Globus pallidus (tissue), 1 donor: ENCODE measurements at places on chromosomes 16 and 17.
A peak's percentile ranks its signal among the peaks of the same experiment; 100 is the strongest.

- no peak for DNase-seq
These were observed 17.1 kb downstream of the ZNHIT3 start for GRCh38 chr17:36503456-36504155.

DNA sequence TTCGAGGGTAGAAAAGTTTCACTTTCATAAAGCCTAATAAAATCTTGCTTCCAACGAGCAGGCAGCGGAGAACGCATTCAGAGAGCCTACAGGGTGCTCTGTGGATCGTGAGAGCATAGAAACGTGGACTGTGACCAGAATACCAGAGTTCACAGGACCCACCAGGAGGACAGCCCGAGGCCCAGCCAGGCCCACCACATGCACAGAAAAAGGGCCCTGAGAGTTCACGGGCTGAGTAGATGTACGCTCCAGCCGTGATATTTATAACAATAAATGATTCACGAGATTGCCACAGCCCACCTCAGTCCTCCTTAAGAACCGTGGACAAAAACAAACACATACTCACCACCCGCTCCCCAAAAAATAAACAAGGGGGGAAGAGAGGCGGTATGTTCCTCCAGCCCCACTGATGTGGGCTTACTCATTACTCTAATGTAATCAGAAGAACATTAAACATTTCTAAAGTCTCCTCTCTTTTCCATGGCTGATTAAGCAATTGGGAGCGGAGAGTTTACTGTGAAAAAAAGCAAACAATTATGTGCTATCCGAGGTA lies 207.2 kb downstream of the C16orf78 start:
- no peak for DNase-seq

DNA sequence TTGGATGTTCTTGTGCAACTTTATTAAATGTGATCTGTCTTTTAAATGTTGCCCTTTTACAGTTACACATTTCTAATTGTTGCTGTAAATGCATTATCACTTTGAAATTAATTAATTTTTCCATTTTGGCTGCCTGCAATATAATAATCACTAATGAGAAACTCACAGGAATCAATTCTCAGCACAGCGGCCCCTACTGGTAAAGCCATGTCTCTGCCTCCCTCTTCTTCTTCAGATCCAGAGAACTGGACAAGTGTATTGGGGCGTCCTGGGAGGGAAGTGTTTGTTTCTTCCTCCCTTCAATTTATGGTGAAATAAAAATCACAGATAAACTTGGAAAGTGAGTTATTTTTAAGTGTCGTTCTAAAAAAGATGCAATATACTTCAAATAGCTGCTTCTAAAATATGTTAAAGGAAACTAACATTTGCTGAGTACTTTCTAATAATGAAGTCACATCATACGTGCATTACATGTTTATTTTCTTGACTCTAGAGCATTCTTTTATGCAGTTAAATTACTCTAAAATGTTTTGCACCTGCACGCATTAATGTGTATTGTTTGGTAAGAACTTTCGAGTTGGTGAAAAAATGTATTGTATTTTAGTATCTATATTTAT lies 338.0 kb downstream of the WWOX start:
- peak; percentile 47 for DNase-seq

DNA sequence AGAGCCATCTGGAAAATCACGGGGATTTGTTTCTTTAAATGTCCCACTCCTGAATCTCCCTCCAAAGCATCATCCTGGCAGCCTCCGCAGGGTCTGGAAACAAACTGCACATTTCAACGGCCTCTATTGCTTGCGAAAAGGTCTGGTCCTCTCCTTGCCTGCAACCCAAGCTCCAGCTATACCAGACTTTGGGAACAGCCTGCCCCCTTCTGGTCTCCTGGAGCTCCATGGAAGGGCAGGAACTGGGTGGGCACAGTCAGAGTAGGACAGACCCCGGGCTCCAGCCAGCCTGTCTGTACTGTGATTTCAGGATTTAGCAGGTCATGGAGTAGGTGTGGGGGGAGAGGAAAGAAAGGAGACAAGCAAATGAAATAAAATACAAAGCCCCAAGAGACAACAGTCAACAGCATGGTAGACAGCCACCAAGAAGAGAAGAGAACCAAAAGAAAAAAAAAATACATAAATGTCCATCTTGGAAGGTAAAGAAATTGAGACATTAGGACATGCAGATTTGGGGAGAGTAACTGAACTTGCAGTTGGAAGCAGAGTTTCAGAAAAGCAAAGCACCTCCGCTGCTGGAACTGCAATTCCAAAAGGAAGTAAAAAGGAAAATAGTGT lies 2.7 kb downstream of the XYLT1 start:
- peak; percentile 87 for DNase-seq

- DNase-seq: no peak
These were observed 59.5 kb downstream of the USP22 start for GRCh38 chr17:20983359-20983637.

DNA sequence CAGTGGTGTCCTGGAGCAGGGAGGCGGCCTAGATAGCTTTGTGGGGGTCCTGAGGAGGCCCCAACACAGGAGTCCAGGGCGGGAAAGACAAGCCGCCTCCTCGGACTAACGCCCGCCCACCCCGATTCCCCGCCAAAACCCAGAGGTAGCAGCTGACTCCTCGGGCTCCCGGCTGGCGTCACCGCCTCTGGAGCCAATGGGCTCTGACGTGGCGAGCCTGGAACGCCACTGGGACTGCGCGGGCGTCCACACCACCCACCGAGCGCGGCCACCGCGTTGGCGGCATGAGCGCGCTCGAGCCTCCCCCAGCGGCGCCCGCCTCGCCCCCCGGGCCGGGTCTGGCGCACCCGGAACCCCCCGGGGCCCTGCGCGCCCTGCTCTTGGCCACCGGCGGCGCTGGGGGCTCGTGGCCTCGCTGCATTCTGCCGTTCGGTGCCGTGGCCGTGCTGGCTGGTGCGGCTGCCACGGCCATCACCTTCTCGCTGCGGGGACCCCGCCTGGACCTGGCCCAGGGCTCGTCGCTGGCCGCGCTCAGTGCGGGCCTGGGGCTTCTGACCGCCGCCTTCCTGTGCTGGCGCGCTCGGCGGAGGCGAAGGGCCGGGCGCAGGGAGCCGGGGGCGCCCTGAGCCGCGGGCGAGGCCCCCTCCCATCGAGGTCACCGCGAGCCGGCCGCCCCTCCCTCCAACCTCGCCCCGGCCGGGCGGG lies 3.4 kb upstream of the NTN3 start:
- peak; percentile 69 for DNase-seq

GRCh38 chr17:50632637-50633036 lies 2.0 kb upstream of the ABCC3 start:
- no peak for DNase-seq

GRCh38 chr16:15054357-15055140 lies 1.3 kb downstream of the NTAN1 start:
- no peak for DNase-seq

DNA sequence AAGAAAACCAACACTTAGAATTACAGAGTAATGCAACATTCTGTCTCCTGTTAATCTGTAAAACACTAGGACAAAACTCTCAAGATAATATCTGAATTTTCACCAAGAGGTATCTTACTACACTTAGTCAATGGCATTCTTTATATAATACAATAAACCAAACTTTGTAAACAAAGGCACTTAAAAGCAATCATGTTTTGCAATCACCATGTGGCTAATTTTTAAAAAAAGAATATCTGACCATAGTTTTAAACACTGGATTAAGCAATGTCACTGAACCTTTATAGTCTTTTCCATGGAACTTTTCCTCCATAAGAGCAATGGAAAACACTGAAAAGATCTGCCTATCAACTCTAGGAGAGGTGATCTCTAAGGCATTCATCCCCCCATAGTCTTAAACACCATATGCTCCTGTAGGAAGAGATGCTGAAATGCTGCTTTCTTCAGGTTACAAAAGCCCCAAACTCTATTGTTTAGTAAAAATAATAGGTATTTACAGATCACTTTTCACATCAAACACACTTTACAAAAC lies 144.2 kb upstream of the CORO6 start:
- DNase-seq: no peak

DNA sequence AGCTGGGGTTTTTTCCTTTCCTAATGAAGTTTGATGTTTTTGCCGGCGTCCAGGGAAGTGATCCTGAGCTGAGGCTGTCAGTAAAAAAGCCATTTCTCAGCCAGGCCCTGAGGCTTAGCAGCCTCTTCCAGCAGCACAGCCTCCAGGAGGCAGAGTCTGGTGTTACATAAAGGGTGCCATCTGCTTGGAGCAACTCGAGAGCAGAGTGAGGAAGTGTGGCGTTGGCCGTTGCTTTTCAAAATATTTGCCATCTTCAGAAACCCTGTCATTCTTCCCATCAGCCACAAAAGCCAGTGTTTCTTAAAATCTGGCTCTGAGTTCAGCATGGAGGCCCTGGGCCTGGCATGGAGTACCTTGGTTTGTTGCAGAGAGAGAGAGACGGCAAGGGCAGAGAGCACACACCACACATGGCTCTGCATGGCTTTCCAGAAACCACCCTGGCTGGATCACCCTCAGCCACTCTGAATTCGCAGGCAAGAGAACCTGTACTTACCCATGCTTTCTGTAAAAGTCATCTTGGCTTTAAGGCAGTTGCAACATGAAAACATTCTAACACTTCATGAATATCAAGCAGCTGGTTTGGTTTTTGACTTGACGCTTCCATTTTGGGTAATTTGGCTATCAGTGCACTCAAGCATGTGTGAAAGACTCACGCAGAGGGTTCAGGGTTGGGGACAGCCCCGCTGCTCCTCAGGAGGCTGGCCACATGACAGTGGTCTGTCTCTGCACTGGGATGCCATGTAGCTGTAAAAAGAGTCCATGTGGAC lies 21.0 kb downstream of the PMM2 start:
- no peak for DNase-seq

- peak; percentile 29 for DNase-seq
These were observed 676 bp downstream of the CPD start for GRCh38 chr17:30379303-30379902.

GRCh38 chr17:8225813-8226535 lies 15.6 kb upstream of the AURKB start:
- DNase-seq: peak; percentile 68

DNA sequence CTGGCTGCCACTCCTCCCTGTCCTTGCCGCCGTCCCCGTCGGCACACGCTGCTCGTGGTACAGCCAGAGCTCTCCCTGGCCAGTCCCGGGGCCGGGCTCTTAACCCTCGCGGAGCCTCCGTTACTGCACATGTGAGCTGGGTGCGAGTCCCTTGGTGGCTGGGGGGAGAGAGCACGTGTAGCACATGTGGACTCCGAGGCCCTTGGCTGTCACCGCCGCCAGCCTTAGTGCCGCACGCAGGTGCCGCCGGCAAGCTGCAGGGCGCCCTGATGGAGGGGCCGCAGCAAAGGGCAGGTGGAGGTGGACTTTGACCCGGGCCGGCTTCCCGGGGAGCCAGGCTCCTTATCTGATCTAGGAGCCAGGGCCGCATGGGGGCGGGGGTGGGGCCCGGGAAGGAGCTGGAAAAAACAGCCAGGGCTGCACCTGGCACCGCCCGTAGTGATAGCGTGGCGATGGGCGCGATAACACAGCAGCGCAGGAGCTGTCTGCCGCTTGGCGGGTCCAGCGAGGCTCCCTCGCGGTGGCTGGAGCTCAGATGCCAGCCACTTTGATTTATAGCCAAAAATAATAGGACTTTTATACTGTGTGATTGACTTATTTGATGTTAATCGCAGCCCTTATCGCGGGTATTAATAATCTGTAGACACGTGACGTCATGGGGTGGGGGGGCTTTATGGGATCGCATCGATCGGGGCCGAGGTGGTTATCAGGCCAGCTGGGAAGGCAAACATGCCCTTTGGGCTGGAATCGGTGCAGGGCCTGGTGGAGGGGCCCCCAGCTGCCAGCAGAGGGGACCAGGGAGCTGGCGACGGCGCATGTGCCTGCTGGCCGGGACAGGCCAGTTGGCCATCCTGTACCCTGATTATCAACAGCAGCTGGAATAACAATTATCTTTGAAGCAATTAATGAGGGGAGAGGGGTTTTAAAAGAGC lies 35.1 kb downstream of the ZFPM1 start:
- DNase-seq: no peak

DNA sequence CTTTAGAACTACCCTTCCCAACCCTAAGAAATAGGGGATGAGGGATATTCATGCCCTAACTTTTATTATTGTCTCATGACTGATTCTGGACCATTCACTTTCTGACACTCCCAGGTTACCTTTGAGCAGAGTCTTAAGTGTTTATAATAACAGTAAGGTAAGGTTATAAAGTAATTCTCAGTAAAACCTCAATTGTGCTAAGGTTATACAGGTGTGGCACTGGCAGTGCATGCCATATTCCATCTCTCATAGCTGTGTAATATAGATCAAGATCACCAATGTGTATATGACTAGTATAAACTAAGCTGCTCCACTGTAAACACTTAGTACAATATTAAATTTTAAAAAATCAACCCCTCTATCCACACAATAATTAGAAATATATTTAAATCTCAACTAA lies 89.1 kb downstream of the KCNJ2 start:
- DNase-seq: no peak

DNA sequence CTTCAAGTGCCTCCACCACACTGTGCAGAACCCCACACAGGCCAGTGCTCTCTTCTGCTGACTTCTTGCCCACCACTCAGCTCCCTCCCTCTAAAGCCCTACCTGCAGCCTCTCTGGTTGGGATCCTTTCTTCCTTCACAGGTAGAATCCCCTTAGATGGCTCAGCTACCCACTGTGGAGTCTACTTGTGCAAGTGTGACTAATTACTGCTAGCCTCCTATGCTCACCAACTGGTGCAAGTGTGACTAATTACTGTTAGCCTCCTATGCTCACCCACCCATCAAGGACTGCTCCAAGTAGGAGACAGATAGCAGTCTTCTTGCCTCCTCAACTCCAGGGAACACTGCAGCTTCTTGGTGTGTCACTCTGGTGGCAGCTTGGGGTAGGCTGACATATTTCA lies 43.6 kb downstream of the TEX14 start:
- DNase-seq: no peak

GRCh38 chr16:10642964-10643363 lies 51.8 kb downstream of the TEKT5 start:
- DNase-seq: no peak

DNA sequence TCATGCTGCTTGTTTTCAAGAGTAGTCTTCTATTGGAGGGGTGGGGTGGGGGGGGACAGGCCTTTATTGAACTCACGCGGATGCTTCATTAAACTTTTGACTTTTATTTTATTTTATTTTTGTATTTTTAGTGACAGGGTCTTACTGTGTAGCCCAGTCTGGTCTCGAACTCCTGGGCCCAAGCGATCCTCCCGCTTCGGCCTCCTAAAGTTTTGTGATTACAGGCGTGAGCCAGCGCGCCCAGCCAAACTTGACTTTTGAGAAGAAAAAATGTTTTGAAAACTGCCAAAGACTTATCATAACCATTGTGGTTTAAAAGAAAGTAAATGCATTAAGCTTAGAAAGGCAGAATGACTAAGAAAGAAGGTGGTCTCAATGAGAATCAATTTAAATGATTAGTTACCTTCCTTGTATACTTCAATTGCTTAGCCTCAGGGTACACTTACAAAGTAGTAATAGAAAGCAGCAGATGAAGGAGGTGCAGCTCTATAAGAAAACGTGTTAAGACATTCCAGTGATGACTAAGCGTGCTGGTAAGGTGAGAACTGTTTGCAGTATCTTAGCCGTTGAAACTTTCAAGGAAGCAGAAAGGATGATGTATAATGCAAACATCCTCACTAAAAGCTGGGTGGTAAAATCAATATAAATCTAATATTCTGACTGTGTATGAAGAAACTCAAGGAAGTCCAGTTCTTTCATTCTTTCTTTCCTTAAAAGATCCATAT lies 1.2 kb downstream of the AP2B1 start:
- DNase-seq: no peak
